ENCODE measurements at places on chromosomes 11 and 22. TPM values are rescaled to one million over a fixed set of nuclear protein-coding genes. Genes with fewer than 3 reads are reported as not detected.

The BEST1 gene
- total RNA-seq = 0.31 TPM

The FXYD6 gene
- 22.9 TPM for total RNA-seq

The CASP5 gene
- not detected for total RNA-seq

GRCh38 chr22:41813726-41814410 is 13.4 kb downstream of the CCDC134 start:
- no peak overlapping the region for H3K4me3 ChIP-seq
- no peaks in the 10 kb centered on the region for H3K4me1 ChIP-seq
- no peaks in the 10 kb centered on the region for H3K27me3 ChIP-seq
- H3K36me3 ChIP-seq = peaks cover 7% of the 10 kb centered on the region
- DNase-seq = no peak

- H3K4me1 ChIP-seq = peaks cover 5% of the 10 kb centered on the region
- no peak overlapping the region for H3K27ac ChIP-seq
- H3K4me3 ChIP-seq = no peak overlapping the region
- DNase-seq = no peak
Observed at GRCh38 chr22:46355996-46356471, 20.5 kb downstream of the TRMU start.

GRCh38 chr11:131877246-131877942 is 507.0 kb downstream of the NTM start:
- DNase-seq = no peak
- peaks cover 54% of the 10 kb centered on the region for H3K27me3 ChIP-seq
- no peak overlapping the region for H3K27ac ChIP-seq
- H3K36me3 ChIP-seq = no peaks in the 10 kb centered on the region

GRCh38 chr11:57901756-57902155 is 121.9 kb upstream of the OR9Q1 start:
- no peak for DNase-seq
- H3K36me3 ChIP-seq = no peaks in the 10 kb centered on the region
- H3K27me3 ChIP-seq = peaks cover 3% of the 10 kb centered on the region
- H3K4me1 ChIP-seq = peaks cover 6% of the 10 kb centered on the region

- H3K36me3 ChIP-seq = no peaks in the 10 kb centered on the region
- DNase-seq = no peak
- H3K4me1 ChIP-seq = peaks cover 6% of the 10 kb centered on the region
- no peak overlapping the region for H3K27ac ChIP-seq
- no peaks in the 10 kb centered on the region for H3K27me3 ChIP-seq
Observed at GRCh38 chr11:2250485-2250884, 19.9 kb downstream of the ASCL2 start.

DNA sequence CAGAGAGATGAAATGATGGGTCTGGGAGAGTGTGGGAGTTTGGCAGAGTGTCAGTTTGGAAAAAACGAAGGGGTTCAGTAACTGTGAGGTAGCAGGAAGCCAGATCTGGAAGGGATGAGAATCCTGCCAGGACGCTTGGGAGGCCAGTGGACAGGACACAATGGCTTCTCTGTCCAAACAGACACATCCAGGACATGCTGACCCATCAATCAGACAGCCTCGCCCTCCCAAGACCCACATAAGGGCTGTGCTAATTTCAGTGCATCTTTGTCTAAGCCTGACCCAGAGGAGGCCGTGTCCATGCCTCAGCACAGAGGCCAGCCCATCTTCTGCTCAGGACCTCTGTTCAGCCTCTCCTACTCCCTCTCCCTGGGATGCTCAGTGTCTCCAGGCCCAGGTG is 576.5 kb upstream of the B3GAT1 start:
- no peaks in the 10 kb centered on the region for H3K4me1 ChIP-seq
- DNase-seq = no peak
- H3K36me3 ChIP-seq = no peaks in the 10 kb centered on the region
- peaks cover 26% of the 10 kb centered on the region for H3K27me3 ChIP-seq
- no peak overlapping the region for H3K4me3 ChIP-seq
- H3K27ac ChIP-seq = no peak overlapping the region

DNA sequence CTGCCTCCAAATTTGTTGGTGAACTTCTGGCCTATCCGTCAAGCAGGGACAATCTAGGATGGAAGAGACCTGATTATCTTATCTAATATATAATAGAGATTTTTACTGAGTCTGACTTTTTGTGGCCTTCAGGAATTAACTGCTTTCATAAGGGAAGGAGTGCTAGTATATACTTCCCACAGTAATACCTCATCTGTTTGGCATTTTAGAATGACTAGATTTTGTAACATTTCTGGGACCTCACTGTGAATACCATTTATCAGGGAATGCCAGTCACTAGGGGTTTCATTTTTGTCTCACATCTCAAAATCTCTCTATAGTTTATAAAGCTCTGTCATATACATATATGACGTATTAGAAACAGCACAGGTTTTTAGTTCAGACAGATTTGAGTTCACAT is 114.3 kb downstream of the INSC start:
- no peak overlapping the region for H3K4me3 ChIP-seq
- H3K36me3 ChIP-seq = no peaks in the 10 kb centered on the region
- H3K27ac ChIP-seq = no peak overlapping the region
- no peak for DNase-seq
- H3K27me3 ChIP-seq = peaks cover 11% of the 10 kb centered on the region
- no peaks in the 10 kb centered on the region for H3K4me1 ChIP-seq

- H3K27me3 ChIP-seq = no peaks in the 10 kb centered on the region
- H3K27ac ChIP-seq = no peak overlapping the region
- H3K36me3 ChIP-seq = peaks cover 15% of the 10 kb centered on the region
- no peak for DNase-seq
Observed at GRCh38 chr11:47136327-47136726, 40.4 kb downstream of the ARFGAP2 start.

DNA sequence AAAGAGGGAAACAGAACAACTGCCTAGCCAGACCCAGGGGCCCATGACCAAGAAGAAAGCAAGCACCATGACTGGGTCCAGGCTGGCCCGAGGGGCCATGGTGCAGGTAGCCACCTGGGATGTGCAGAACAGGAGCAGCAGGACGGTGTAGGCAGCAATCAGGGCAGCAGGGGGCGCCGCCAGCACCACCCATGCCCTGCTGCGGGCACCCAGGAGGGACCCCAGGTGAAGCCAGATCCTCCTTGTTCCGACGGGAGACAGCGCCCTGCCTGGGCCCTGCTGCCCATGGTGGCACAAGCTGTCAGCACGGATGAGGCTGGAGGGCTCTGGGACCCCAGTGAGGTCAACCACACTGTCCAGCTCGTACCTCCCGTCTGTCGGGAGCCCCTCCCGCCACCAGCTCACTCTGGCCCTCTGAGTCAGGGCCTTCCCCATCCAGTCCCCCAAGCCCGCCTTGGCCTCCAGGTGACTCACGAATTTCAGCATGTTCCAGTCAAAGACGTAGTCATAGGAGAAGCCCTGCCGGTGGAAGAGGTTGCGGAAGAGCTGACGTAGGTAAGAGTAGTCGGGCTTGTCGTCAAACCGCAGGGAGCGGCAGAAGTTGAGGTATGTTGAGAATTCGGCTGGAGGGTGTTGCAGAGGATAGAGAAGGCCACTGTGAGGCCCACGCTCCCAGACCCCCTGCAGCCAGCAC is 18.8 kb downstream of the CSNK1E start:
- peaks cover 5% of the 10 kb centered on the region for H3K4me1 ChIP-seq
- peak overlapping the region; percentile 100 for H3K27ac ChIP-seq
- DNase-seq = no peak

DNA sequence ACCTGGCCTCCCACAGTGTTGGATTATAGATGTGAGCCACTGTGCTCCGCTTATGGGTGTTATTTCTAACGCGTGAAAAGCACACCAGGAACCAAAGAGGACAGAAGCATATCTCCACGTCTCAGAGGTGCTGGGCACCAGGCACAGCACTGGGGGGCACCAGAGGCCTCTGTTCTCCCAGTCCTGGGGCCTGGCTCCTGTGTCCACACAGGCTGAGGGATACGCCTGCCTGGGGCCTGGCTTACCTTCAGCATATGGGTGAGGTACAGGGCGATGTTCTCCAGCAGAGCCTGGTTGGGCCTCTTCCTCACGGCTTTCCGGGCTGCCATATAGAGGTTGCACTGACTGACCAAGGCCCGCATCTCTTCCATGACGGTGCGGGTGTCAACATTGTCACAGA is 24.7 kb upstream of the NAP1L4 start:
- no peak overlapping the region for H3K4me3 ChIP-seq
- H3K27ac ChIP-seq = no peak overlapping the region

GRCh38 chr11:94806419-94806818 is 38.3 kb downstream of the AMOTL1 start:
- no peak overlapping the region for H3K27ac ChIP-seq
- H3K4me1 ChIP-seq = peaks cover 11% of the 10 kb centered on the region
- H3K27me3 ChIP-seq = no peaks in the 10 kb centered on the region
- peaks cover 49% of the 10 kb centered on the region for H3K36me3 ChIP-seq

GRCh38 chr11:8372641-8373381 is 109.1 kb upstream of the LMO1 start:
- peaks cover 5% of the 10 kb centered on the region for H3K27me3 ChIP-seq
- no peak overlapping the region for H3K27ac ChIP-seq
- H3K4me3 ChIP-seq = no peak overlapping the region
- H3K36me3 ChIP-seq = no peaks in the 10 kb centered on the region
